ENCODE measurements at places on chromosomes 2 and 18. TPM values are rescaled to one million over a fixed set of nuclear protein-coding genes. Genes with fewer than 3 reads are reported as not detected.

Gene DSC3
- 272 TPM for total RNA-seq

Gene GRHL1
- 2.2 TPM for total RNA-seq

DNA sequence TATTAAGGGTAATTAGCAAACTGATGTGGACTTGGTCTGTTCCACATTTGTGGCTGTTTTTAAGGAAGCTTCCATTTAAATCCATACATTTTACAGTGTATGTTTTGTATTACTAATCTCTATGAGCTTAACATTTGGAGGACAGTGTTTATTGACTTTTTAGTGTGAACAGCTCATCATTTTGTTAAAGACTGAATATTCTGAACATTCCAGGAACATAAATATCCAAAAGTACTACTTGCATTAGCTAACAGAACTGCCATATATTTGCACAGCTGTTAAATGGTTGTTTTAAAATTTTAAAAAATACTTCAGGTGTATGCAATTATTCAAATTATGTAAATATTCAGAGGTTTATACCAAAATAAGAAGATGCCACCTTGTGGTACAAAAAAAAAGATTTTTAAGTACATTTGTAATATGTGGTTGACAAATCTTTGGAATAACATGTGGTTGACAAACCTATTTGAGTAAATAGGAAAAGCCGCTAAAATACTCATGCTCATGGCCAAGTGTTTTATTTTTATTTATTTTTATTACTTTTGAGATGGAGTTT lies 439.7 kb upstream of the FANCL start:
- DNase-seq, result no peak

- no peak for DNase-seq
These were observed 54.3 kb downstream of the NOL10 start for GRCh38 chr2:10635430-10635829.

DNA sequence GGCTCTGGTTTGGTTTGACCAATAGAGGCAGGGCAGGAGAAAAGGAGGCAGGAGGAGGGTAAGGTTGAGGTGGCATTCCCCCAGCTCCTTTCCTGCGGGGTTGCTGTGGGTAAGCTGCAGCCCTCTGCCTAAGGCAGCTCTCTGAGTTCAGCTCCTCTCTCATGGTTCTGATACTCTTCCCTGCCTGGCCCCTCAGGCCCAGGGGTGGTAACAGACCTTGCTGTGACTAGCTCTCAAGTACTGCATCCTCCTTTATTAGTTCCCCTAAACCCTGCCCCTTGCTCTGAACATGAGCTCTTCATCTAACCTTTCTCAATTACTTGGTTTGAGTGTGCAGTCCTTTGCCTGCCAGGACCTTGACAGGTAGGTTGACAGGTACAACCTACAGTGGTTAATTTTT lies 205.5 kb downstream of the SLC4A3 start:
- no peak for DNase-seq

GRCh38 chr2:61371027-61371426 lies 99.9 kb downstream of the USP34 start:
- DNase-seq, result no peak

DNA sequence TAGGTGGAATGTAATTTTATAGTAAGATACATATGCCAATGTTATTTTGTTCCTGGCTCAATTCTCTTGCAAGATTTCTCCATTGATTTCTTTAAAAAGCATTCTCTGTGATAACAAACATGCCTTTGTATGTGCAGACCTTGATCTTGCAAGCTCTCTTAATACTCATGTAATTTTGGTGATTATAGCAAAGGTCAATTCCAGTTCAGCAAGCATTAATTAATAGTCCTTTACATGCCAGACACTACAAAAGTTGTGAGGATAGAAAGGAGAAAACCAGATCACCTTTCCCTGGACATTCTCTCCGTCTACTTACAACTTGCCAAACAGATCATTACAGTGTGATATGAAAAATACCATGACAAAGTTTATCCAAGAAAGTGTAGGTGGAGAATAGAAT lies 173.7 kb upstream of the DOK6 start:
- no peak for DNase-seq

DNA sequence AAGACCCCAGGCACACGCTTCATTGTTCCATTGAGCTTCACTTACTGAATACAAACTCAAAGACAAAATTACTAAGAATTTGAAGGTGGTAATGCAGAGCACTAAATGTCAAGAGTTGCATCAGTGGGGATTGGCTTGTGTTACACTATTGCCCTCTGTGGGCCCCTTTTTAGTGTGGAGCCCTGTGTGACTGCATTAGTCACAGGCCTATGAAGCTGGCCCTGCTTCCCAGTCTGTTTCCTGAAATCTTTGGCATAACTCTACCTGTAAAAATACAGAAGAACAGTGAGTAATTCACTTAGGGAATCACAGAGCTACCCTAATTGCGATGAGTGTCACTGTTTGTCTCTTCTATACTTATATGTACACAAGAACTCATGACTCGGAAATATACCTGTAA lies 40.0 kb upstream of the STPG4 start:
- peak; percentile 71 for DNase-seq

- no peak for DNase-seq
These were observed 225.9 kb upstream of the RASGRP3 start for GRCh38 chr2:33250417-33251029.

Measured in mammary epithelial cell (primary cell).